ENCODE measurements at places on chromosomes 6 and 20.

GRCh38 chr6:134446896-134447295 is 129.0 kb upstream of the SGK1 start:
- DNase-seq, result no peak

DNA sequence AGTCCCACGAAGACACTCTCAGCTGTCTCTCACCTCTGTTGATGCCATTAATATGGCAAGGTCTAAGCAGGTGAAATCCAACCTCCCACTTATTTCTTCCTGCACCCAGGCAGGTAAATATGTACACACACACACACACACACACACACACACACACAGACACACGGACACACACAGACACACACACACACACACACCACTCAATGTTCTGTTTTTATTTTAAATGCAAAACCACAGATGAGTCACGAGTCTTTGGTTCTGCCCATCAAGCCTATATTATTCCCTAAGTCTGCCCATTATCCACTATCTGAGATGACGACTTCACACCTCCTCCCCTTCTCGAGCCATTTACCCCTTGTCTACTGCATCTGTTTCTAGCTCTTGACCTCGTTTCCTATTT is 344.7 kb downstream of the CDH26 start:
- DNase-seq, result no peak

DNA sequence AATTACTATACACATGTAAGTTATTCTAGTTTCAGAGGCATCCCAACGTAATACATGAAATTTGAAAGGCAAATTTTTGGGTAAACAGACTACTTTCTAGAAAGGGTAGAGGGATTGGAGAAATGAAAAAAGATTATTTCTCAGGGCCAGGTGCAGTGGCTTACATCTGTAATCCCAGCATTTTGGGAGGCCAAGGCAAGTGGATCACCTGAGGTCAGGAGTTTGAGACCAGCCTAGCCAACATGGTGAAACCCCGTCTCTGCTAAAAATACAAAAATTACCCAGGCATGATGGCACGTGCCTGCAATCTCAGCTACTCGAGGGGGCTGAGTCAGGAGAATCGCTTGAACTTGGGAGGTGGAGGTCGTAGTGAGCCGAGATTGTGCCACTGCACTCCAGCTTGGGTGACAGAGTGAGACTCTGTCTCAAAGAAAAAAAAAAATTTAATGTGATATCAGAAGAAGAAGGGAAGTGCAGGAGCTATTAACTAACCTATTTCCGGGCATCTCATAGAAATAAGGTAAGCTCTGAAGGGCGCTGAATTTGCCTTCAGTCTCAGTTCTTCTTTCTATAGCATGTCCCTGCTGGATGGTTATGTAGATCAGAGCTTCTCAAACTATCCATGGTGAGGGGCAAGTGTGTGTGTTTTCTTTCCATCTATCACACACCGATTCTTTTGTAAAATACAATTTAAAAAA is 100.3 kb upstream of the MTHFD1L start:
- no peak for DNase-seq

- no peak for DNase-seq
Observed at GRCh38 chr20:32970973-32971300, 33.3 kb downstream of the SUN5 start.

DNA sequence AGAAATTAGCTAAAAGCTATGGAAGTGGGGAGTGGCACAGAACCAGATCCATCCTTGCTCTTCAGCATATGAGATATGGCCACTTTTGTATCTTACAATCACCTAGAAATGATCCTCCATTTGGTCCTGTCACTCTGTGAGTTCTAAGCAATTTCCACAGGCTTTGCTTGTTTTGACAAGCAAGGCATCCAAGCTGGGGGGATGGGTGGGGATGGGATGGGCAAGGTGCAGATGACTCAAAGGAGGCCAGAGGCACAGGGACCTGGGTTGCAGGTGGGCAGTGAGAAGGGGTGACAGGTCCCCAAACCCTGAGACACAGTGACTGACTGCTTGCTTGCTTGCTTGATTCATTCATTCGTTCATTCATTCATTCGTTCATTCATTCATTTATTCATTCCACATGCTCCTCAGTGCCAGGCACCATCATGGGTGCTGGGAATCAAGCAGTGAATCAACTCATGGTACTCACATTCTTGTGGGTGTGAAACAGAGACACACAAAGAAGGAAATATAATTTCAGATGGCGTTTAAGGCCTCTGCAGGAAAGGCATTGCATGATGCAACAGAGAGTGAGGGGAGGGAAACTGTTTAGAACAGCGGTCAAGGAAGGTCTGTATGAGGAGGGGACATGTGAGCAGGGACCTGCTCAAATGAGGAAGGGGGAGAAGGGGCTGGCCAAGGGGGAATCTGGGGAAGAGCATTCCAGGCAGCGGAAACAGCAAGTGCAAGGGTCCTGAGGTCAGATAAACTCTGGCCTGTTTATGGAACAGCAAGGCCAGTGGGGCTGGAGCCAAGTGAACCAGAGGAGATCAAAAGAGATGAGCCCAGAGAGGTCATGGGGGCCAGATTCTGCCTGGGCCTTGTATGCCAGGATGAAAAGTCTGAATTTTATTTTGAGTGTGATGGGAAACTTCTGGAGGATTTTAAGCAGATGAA is 3.4 kb downstream of the KCNB1 start:
- DNase-seq, result no peak

Measured in stimulated activated CD8-positive, alpha-beta memory T cell treated with anti-CD3 and anti-CD28 coated beads, Interleukin-4, amount 100 ng/mL, for 4 hours (primary cell).